ENCODE measurements at places on chromosomes 6 and 20. TPM values are rescaled to one million over a fixed set of nuclear protein-coding genes. Genes with fewer than 3 reads are reported as not detected.
A peak's percentile ranks its signal among the peaks of the same experiment; 100 is the strongest.

DNA sequence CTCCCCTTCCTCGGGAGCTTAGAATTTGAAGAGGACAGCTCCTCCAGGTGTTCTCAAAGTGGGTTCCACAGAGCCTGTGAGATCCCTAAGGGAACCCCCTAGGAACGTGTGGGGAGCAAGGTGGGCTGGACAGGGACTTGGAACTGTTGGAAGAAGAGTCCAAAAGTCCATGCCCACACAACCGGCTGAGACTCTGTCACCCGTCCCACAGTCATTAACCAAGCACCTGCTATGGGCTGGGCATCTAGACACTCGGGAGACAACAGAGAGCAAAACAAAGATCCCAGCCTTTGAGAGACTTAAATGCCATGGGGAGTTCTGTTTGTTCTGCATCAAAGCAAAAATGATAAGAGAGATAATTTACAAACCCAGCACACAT is 51.9 kb upstream of the SAYSD1 start:
- H3K27me3 ChIP-seq, result no peaks in the 10 kb centered on the region
- no peak overlapping the region for H3K4me3 ChIP-seq
- DNase-seq, result no peak
- H3K36me3 ChIP-seq, result no peaks in the 10 kb centered on the region
- H3K4me1 ChIP-seq, result peaks cover 5% of the 10 kb centered on the region
- H3K27ac ChIP-seq, result no peak overlapping the region

Gene USP49
- total RNA-seq, result 7.0 TPM

DNA sequence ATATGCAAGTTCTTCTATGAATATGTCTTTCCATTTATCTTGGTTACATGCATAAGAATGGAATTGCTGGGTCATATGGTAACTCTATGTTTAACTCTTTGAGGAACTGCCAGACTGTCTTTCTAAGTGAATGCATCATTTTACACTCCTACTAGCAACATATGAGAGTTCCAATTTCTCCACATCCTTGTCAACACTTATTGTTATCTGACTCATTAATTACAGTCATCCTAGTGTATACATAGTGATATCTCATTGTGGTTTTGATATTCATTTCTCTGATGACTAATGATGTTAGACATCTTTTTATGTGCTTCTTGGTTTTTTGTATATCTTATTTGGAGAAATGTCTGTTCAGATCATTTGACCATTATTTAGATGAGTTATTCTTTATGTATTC is 96.7 kb upstream of the LAMP5 start:
- DNase-seq, result no peak
- no peaks in the 10 kb centered on the region for H3K4me1 ChIP-seq
- no peak overlapping the region for H3K4me3 ChIP-seq
- H3K27me3 ChIP-seq, result no peaks in the 10 kb centered on the region
- H3K27ac ChIP-seq, result no peak overlapping the region
- no peaks in the 10 kb centered on the region for H3K36me3 ChIP-seq

DNA sequence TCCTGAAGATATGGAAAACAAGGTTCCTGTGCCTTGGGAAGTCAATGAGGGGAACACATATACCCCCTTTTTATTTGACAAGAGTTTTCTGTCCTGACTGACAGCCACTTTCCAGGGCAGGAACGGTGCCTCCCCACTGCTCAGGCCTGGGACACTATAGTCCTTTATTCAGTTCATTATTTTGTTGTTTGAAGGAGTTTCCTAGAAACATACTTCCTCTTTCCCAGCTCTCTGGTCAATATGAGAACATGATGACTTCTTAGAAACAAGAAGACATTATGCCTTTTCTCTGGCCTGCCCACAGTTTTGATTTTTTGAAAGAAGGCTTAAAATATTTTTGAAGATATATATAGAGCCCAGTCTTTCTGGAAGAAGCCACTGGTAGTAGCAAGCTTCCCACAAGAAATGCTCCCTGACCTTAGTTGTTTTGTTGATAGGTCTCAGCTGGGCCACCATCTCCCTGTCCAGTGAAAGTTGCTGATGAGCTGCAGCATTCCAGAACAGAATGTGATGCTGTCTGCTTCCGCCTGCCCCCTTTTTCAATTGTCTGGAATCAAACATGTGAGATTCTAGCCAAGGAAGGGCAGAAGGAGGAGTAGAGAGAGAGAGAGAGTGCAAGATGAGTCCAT is 350.0 kb upstream of the PRND start:
- H3K27ac ChIP-seq, result no peak overlapping the region
- H3K36me3 ChIP-seq, result peaks cover 8% of the 10 kb centered on the region
- H3K4me1 ChIP-seq, result peaks cover 33% of the 10 kb centered on the region
- no peak overlapping the region for H3K4me3 ChIP-seq
- peaks cover 12% of the 10 kb centered on the region for H3K27me3 ChIP-seq

DNA sequence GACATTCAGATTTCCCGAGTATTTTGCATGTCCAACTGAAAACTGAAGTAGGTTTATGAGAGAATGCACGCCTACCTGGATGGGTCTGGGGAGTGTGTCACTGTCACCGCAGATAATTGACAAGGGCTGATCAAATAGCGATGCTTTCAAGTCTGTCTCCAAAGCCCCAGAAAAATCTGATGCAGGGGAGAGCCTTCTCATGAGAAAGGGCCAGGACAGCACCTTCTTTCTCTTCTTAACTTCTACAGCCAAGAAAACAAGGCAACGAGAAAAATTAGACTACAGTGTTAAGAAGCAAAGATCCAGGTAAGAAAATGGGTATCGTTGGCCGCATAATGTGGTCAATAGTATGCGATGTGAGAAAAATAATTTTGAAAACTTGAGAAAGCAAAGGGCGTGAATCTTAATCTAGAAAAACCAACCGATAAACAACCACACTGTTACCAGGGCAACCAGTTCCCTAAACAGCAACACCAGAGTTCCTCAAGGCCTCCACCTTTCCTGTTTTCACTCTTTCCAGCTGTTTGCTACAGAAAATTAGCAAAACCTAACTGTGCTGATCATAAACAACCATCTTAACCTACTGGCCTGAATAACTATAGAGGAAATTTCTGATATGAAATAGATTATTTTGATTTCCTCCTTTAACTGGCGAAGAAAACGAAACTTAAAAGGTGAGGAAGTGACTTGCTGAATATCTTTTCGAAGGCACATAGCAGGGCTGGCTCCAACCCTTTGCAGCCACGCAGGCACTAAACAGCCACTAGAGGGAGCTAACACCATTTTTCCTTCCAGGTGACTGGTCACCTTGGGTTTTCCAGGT is 2.6 kb downstream of the TAGAP start:
- peaks cover 70% of the 10 kb centered on the region for H3K36me3 ChIP-seq
- H3K27me3 ChIP-seq, result no peaks in the 10 kb centered on the region
- H3K4me1 ChIP-seq, result peaks cover 61% of the 10 kb centered on the region

Gene TRIM40
- total RNA-seq, result not detected

- no peak for DNase-seq
- no peaks in the 10 kb centered on the region for H3K27me3 ChIP-seq
- H3K4me3 ChIP-seq, result no peak overlapping the region
- H3K4me1 ChIP-seq, result no peaks in the 10 kb centered on the region
Observed at GRCh38 chr6:128964233-128964755, 81.4 kb downstream of the LAMA2 start.

- no peak overlapping the region for H3K4me3 ChIP-seq
- H3K27ac ChIP-seq, result no peak overlapping the region
- no peak for DNase-seq
- H3K4me1 ChIP-seq, result no peaks in the 10 kb centered on the region
Observed at GRCh38 chr6:147642458-147642857, 134.0 kb downstream of the SAMD5 start.

Gene CDSN
- not detected for total RNA-seq

DNA sequence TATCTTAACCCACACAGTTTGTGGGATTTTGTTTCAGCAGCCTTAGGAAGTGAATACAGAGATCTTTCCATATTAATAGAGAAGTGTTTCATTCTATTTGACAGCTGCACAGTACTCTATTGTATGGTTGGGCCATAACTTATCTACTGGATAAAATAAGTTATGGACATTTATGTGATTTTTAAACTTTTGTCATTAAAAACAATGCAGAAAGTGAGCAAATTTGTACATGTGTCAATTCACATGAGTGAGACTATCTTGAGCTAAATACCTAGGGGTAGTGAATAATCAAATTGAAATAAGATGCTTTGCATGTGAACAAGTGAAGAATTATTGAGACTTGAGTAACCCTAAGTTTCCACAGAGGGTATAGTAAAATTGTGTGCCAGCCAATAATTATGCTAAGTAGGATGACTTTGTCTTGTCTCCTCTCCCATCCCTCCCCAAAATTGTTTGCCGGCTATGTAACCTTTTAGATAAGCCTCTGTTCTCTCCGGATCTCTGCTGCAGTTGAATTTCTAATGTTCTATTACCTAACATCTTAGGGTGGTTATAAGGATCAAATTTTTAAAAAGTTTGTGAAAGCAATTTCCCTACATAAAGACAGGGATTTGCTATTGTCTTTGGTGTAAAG is 33.3 kb upstream of the TPBG start:
- H3K36me3 ChIP-seq, result no peaks in the 10 kb centered on the region
- no peak overlapping the region for H3K4me3 ChIP-seq
- peaks cover 1% of the 10 kb centered on the region for H3K27me3 ChIP-seq
- no peak overlapping the region for H3K27ac ChIP-seq

DNA sequence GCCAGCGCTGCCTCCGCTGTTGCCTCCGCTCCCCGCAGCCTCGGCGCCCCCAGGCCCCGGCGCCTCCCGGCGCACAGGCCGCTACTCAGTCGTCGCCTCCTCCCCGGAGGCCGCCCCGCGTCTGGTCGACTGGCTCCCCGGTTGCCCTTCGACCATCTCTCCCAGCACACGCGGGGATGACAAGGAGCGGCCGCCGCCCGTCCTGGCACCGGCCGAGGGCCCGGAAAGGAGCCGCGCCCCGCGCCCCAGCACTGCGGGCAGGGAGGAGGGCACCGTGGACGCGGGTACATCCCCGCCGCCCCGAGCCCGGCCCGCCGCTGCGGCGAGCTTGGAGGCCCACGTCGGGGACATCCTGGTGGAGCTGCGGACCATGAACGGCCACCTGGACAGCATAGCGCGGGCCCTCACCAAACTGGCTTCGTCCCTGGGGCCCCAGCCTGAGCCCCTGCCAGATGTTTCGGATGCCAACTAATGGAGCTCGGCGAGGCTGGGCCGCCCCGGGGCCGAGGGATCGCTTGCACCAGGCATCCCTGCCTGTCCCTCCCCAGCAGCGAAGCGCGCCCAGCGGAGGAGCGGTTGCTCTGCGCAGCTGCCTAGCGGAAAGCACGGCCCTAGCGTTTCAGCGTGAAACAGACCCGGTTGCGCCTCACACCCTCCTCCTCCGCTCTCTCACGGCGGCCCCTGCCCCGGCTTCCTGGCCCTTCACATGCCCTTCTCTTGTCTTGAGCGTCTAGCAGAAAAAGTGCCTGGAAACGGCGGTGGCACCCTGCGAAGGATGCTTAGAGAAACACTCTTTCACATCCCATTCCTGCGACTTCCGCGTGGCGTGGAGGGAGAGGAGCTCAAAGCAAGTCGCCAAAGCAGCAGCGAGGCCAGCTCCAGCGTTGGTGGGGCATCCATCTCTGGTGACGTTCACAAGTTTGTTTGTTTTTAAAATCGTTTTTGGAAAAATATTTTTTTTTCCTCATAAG is 285.8 kb upstream of the SUPT3H start:
- H3K27me3 ChIP-seq, result peaks cover 22% of the 10 kb centered on the region
- peak overlapping the region; percentile 63 for H3K27ac ChIP-seq
- H3K36me3 ChIP-seq, result peaks cover 10% of the 10 kb centered on the region
- H3K4me1 ChIP-seq, result peaks cover 69% of the 10 kb centered on the region

Gene SIRPD
- 0.27 TPM for total RNA-seq

- DNase-seq, result no peak
- no peaks in the 10 kb centered on the region for H3K36me3 ChIP-seq
- H3K27me3 ChIP-seq, result no peaks in the 10 kb centered on the region
- H3K27ac ChIP-seq, result peak overlapping the region; percentile 11
- peaks cover 5% of the 10 kb centered on the region for H3K4me1 ChIP-seq
Observed at GRCh38 chr6:157605484-157605883, 217.6 kb upstream of the SNX9 start.

- no peaks in the 10 kb centered on the region for H3K4me1 ChIP-seq
- no peak overlapping the region for H3K27ac ChIP-seq
- H3K4me3 ChIP-seq, result no peak overlapping the region
Observed at GRCh38 chr20:1206366-1207148, 3.3 kb downstream of the C20orf202 start.

Gene MUCL3
- total RNA-seq, result not detected

DNA sequence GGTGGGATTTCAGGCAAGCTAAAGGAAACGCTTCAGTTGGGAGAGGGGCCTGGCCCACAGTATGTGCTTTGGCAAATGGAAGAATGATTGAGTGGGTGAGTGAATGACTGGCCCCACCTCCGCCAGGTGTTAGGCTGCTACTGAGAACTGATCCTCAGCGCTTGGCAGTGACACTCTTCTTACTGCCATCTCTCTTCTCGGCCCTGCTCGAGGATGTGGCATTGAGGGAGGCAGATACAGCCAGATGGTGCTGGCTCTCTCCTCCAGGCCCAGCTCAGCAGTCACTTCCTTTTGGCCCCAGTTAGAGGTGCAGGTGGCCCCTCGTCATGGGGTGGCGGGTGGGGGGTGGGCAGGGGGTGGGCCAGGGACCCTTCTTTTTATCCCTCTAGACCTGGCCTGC is 38.9 kb upstream of the KCNK5 start:
- peaks cover 7% of the 10 kb centered on the region for H3K4me1 ChIP-seq
- H3K27me3 ChIP-seq, result peaks cover 3% of the 10 kb centered on the region
- H3K36me3 ChIP-seq, result no peaks in the 10 kb centered on the region
- DNase-seq, result no peak

Gene B3GALT4
- total RNA-seq, result 18.3 TPM

GRCh38 chr6:14000901-14001300 is 76.1 kb downstream of the RNF182 start:
- H3K27me3 ChIP-seq, result peaks cover 20% of the 10 kb centered on the region
- no peak overlapping the region for H3K4me3 ChIP-seq
- no peak for DNase-seq

Gene GABRR1
- not detected for total RNA-seq

DNA sequence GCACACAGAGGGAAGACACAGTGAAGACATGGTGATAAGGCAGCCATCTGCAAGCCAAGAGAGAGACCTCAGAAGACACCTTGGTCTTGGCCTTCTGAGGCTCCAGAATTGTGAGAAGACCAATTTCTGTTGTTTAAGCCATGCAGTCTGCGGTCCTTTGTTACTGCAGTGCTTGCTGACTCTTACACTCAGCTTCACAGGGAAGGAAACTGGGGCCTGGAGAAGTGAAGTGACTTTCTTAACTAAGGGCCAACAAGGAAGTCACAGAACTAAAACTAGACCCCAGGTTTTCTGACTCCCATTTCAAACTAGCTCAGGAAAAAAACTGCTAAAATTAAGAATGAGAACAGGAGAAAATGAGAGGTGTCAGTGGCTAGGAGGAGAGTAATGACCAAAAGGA is 74.3 kb downstream of the TNFRSF21 start:
- DNase-seq, result no peak
- no peak overlapping the region for H3K4me3 ChIP-seq
- H3K4me1 ChIP-seq, result peaks cover 2% of the 10 kb centered on the region
- H3K27ac ChIP-seq, result no peak overlapping the region

Gene ZMYND8
- total RNA-seq, result 55.6 TPM

DNA sequence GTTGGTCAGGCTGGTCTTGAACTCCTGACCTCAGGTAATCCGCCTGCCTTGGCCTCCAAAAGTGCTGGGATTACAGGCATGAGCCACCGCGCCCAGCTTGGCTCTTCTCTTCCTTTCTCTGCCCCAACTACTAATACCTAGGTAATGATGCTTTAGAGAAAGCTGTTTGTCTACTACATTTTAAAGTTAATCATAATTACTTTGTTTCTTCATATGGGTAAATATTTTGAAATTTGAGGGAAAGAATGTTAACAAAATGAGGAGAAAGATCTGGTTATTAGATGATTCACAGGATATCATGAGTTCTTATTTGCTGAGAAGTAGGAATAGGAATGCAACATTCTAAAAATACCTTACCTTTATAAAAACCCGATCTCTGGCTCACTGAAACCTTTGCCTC is 18.4 kb upstream of the PTPRK start:
- peaks cover 9% of the 10 kb centered on the region for H3K27me3 ChIP-seq
- no peaks in the 10 kb centered on the region for H3K36me3 ChIP-seq
- H3K4me1 ChIP-seq, result no peaks in the 10 kb centered on the region
- no peak overlapping the region for H3K27ac ChIP-seq
- no peak for DNase-seq
